ENCODE measurements at places on chromosomes 7 and 10. TPM values are rescaled to one million over a fixed set of nuclear protein-coding genes. Genes with fewer than 3 reads are reported as not detected.

The ARMC3 gene
- 56.6 TPM for total RNA-seq

The NUTM2E gene
- total RNA-seq: not detected

DNA sequence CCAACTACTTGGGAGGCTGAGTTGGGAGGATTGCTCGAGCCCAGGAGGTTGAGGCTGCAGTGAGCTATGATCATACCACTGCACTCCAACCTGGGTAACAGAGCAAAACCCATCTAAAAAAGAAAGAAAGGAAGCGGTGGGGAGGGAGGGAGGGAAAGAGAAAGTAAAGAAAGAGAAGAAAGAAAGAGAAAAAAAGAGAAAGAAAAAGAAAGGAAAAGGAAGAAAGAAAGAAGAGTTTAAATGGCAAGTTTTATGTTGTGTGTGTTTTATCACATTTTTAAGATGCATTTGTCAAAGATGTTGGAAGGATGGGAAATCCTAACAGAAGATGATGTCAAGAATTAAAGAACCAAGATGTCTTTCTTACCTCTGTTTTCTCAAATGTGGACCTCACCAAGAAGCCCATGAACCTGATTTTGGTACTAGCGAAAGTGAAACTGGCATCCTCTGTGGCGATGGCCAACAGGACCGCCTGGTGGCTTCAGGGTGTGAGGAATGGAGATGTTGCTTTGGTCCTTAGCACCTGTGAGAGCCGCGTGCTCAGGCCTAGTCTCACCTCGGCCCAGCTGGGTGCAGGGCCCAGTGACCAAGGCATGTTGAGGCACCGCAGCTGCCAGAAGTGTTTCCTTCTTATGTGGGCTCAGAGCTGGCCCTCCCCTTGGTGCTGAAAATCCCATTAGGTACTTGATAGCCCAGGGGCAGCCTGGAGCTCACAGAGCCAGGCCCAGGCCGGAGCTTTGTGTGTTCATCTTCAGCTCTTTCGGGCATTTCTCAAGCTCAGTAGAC is 9.8 kb downstream of the UCMA start:
- no peaks in the 10 kb centered on the region for H3K36me3 ChIP-seq
- no peaks in the 10 kb centered on the region for H3K4me1 ChIP-seq
- DNase-seq: no peak
- no peak overlapping the region for H3K27ac ChIP-seq
- H3K27me3 ChIP-seq: no peaks in the 10 kb centered on the region

GRCh38 chr10:71622154-71622526 is 97.4 kb downstream of the C10orf105 start:
- H3K27me3 ChIP-seq: no peaks in the 10 kb centered on the region
- peak overlapping the region; percentile 58 for H3K27ac ChIP-seq
- no peak for DNase-seq
- no peak overlapping the region for H3K4me3 ChIP-seq

- no peak for DNase-seq
- H3K27me3 ChIP-seq: no peaks in the 10 kb centered on the region
- peak overlapping the region; percentile 60 for H3K27ac ChIP-seq
- no peaks in the 10 kb centered on the region for H3K36me3 ChIP-seq
- H3K4me3 ChIP-seq: no peak overlapping the region
Measured at GRCh38 chr10:31034098-31034909, 2.6 kb upstream of the ZNF438 start.

- H3K27me3 ChIP-seq: no peaks in the 10 kb centered on the region
- no peaks in the 10 kb centered on the region for H3K36me3 ChIP-seq
- no peaks in the 10 kb centered on the region for H3K4me1 ChIP-seq
- DNase-seq: peak; percentile 21
Measured at GRCh38 chr10:111114758-111115500, 38.1 kb downstream of the ADRA2A start.

The LRMDA gene
- 18.5 TPM for total RNA-seq

The SPDYE2B gene
- not detected for total RNA-seq

DNA sequence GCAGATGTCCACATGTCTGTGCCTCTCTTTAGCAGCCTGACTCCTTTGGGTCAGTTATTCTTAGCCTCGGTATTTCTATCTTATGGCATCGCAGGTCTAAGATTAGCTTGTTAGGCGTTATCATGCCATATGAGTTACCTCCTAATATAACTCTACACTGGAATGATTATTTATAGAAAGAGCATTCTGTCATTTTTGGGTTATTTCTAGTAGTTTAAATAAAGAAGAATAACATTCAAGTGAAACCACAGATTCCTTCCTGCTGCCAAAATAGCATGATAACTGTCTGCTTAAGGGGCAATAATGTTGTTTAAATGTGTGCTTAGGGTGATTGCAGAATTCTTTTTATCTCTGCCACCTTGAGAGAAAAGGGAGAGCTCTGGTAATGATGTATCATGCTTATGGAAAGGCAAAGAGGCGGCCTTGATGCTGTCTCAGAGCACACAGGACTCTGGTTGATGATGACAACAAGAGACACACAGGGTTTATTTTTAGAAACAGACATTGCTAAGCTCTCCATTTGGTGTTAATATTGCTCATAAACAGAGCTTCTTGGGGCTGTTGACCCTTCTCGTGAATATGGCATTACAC is 10.4 kb downstream of the HDAC9 start:
- no peak overlapping the region for H3K4me3 ChIP-seq
- H3K27me3 ChIP-seq: no peaks in the 10 kb centered on the region
- H3K4me1 ChIP-seq: peaks cover 7% of the 10 kb centered on the region

- no peaks in the 10 kb centered on the region for H3K4me1 ChIP-seq
- H3K27me3 ChIP-seq: no peaks in the 10 kb centered on the region
- H3K27ac ChIP-seq: no peak overlapping the region
- no peaks in the 10 kb centered on the region for H3K36me3 ChIP-seq
- H3K4me3 ChIP-seq: no peak overlapping the region
Measured at GRCh38 chr7:88666626-88667025, 92.9 kb upstream of the ZNF804B start.

DNA sequence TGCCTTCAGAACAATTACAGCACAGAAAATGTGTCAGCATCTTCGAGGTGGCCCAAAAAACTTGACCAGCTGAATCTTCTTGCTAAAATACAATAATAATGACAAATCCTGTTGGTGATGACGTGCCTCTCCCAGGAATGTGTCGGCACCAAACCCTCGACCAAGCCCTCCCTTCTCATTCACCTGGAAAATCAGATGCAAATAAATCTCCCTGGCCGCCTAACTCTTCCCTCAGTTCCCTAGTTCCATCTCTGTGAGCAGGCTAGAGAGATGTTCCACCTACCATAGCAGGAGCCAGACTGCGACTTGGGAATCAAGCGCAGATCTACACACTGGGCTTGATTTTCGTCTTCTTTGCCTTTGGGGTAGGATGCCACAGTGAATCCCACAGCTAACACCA is 4.1 kb downstream of the PRSS1 start:
- no peak overlapping the region for H3K4me3 ChIP-seq
- no peaks in the 10 kb centered on the region for H3K36me3 ChIP-seq
- no peaks in the 10 kb centered on the region for H3K27me3 ChIP-seq
- DNase-seq: no peak

The PIK3AP1 gene
- total RNA-seq: 40.1 TPM

The EVX1 gene
- not detected for total RNA-seq

GRCh38 chr10:103021900-103022293 is 103.8 kb downstream of the CNNM2 start:
- no peak overlapping the region for H3K4me3 ChIP-seq
- no peaks in the 10 kb centered on the region for H3K4me1 ChIP-seq
- H3K27ac ChIP-seq: no peak overlapping the region

The NKX6-2 gene
- not detected for total RNA-seq

The C10orf105 gene
- 0.31 TPM for total RNA-seq

- no peaks in the 10 kb centered on the region for H3K4me1 ChIP-seq
- peaks cover 57% of the 10 kb centered on the region for H3K36me3 ChIP-seq
- H3K27me3 ChIP-seq: no peaks in the 10 kb centered on the region
- no peak overlapping the region for H3K27ac ChIP-seq
Measured at GRCh38 chr7:256981-257646, 32.9 kb upstream of the FOXL3 start.

- H3K4me1 ChIP-seq: no peaks in the 10 kb centered on the region
- no peaks in the 10 kb centered on the region for H3K27me3 ChIP-seq
- no peak for DNase-seq
- no peaks in the 10 kb centered on the region for H3K36me3 ChIP-seq
Measured at GRCh38 chr10:51707392-51707791, 8.0 kb upstream of the CSTF2T start.

The RBM20 gene
- total RNA-seq: 7.5 TPM

All from upper lobe of left lung (tissue), 6 donors.